ENCODE measurements at places on chromosomes 3 and 15.

- no peak for DNase-seq
Observed at GRCh38 chr3:71512000-71512399, 71.5 kb downstream of the FOXP1 start.

DNA sequence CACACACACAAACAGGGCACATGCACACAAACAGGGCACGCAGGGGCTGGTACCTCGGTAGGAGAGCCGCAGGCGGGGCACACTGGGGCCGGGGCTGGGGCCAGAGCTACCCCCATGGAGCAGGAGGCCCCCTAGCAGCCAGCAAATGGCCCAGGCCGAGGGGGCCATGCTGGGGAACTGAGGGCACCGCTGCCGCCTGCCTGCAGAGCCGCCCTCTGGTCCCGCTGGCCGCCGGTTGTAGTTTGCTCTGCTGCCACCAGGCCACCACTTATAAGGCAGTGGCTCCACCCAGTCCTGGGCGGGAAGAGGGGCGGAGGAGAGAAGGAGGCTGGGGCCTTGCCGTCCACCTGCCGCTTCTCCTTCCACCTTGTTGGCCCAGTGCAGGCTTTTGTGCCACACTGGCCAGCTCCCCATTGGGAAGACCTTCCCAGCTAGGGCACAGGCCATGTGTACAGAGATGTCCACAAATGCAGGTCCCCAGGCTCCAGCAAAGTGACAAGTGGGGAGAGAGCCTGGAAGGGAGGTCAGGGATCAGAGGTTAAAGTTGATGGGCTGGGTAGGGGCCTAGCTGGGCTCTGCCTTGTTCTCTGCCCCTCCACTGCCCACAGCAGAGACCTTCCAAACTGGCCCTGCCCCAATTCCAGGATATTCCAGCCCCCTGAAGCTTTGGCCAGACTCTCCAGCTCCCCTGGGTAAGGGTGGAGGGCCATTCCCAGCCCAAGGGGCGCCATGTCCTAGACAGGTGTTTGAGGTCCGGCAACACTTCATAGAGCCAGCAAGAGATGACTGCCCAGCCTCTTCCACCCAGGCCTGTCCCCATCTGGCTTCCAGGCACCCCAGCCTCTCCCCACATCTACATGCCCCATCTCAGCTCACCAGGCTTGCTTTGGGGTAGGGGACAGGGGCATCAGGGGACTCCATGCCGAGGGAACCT lies at the start of gene SEMA3G:
TSS of gene SEMA3G (minus strand) at position 244 of the 934 bp plus-strand sequence. CDS start at position 168, 76 bp downstream.
- DNase-seq = peak; percentile 22

- no peak for DNase-seq
Observed at GRCh38 chr3:156687023-156687422, 12.6 kb downstream of the TIPARP start.

DNA sequence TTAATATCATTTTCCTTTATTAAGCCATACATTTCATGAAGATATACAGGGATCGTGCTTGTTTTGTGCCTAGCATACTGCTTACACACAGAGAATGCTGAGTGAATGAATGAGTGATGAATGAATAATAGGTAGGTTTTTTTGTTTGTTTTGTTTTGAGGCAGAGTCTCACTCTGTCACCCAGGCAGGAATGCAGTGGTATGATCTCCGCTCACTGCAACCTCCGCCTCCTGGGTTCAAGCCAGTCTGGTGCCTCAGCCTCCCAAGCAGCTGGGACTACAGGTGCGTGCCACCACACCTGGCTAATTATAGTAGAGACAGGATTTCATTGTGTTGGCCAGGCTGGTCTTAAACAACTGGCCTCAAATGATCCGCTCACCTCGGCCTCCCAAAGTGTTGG lies 400.0 kb downstream of the ROBO1 start:
- no peak for DNase-seq

DNA sequence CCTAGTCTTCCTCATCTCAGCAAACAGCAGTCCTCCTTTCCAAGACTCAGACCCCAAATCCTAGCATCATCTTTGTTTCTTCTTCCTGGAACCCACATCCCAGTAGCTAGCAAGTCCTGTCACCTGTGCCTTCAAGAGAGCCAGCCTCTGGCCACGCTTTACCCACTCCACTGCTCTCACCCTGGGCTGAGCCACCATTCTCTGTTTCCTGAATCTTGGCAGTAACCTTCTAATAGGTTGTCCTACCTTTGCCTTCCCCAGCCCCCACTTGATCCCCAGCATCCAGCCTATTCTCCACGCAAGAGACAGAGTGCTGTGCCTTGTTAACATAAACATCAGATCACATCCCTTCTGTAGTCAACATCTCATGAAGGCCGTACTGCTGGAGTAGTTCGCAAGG lies 323.4 kb downstream of the LRTM1 start:
- no peak for DNase-seq

DNA sequence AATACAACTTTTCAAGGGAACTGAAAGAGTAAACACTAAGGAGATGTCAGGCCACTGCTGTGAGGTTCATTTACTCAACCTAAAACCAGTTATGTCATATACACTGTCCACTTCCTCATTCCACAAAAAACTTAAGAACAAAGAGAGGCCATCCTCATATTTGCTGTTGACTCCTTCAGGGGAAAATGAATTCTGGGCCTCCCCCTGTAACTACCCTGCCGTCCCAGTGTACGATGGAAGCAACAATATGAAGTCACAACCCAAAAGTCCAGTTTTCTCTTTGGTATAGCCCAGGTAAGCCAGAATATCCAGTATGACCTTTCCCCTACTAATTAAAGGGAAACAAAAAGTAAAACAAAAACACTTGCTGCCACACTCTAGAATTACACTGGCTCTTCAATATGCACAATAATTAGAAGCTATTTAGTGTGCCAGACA lies 16.2 kb downstream of the CEP152 start:
- DNase-seq = no peak

DNA sequence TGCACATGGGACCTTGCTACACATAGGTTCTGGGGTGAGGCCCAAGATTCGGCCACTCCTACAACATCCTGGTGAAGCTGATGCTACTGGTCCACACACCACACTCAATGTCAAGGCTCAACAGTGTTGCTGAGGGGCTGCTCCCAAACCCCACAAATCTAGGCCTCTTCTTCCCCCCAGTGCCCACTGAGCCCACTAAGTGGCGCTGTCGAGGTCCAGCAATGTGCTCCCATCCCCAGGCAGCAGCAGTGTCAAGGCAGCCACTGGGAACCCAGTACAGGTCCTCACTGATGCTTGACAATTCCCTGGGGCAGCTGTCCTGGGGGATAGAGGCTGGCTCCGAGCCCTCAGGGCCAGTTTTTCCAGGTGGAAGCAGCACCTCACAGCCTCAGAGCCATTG lies 21.5 kb downstream of the SCN5A start:
- DNase-seq = no peak

GRCh38 chr3:102332205-102332604 lies 102.6 kb upstream of the ZPLD1 start:
- DNase-seq = no peak

DNA sequence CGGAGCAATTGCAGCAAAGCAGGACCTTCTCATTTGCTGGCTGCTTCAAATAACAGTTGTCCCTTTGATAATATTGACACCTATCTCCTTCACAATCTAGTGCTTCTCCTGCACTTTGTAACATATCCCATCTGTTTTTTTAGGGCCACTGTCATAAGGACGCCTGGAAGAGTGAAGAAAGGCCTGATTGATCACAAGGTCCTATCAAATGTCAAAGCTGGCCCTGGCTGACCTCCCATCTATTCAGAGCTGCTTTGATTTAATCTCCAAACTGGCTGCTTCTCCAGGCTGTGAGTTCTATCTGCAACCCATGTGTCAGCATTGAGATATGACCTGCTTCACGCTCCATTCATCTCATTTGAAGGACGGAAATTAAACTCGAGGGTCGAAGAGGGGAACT lies 601.2 kb upstream of the KCNMB2 start:
- DNase-seq = no peak

DNA sequence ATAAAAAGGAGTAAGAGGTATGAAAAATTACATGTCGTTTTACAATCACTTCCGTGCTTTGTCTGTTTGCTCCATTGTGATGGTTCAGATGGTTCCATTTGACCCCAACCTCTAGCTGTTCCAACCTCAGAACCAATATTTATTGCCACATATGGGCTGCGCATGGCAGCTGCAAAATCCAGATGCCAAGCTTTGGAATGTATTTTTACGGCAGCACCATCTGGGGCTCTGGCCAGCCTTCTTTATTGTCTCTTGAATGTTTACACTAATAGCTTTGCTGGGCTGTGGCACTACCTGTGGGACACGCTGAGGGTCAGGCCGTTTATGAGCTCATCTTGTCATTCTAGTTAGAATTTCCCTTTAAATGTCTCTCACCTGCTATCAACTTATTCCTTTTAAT lies 219.8 kb downstream of the ROBO2 start:
- peak; percentile 49 for DNase-seq

DNA sequence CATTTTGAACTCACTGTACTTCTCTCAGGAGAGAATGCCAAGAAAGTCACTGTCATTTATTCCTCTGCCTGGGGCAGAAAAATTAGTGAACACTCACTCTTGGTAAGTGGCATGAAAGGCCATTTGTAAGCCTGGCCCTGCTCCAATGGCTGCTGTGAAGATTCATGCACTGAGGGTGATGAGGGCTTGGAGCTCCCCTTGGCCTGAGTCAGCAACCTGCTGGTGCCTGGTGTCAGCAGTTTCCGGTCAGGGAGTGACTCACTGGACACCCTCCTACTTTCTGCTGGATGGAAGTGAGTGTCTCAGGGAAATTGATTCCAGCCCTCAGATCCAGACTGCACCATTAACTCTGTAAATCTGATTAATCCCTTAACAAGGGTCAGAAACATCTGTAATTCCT lies 37.6 kb downstream of the TRA2B start:
- DNase-seq = no peak

GRCh38 chr15:27842526-27842925 lies 256.6 kb downstream of the OCA2 start:
- no peak for DNase-seq

GRCh38 chr3:155026999-155027591 lies 53.0 kb upstream of the MME start:
- no peak for DNase-seq

- no peak for DNase-seq
Observed at GRCh38 chr15:79370716-79371115, 59.8 kb downstream of the TMED3 start.

- no peak for DNase-seq
Observed at GRCh38 chr3:123068601-123069381, 2.0 kb downstream of the PDIA5 start.

DNA sequence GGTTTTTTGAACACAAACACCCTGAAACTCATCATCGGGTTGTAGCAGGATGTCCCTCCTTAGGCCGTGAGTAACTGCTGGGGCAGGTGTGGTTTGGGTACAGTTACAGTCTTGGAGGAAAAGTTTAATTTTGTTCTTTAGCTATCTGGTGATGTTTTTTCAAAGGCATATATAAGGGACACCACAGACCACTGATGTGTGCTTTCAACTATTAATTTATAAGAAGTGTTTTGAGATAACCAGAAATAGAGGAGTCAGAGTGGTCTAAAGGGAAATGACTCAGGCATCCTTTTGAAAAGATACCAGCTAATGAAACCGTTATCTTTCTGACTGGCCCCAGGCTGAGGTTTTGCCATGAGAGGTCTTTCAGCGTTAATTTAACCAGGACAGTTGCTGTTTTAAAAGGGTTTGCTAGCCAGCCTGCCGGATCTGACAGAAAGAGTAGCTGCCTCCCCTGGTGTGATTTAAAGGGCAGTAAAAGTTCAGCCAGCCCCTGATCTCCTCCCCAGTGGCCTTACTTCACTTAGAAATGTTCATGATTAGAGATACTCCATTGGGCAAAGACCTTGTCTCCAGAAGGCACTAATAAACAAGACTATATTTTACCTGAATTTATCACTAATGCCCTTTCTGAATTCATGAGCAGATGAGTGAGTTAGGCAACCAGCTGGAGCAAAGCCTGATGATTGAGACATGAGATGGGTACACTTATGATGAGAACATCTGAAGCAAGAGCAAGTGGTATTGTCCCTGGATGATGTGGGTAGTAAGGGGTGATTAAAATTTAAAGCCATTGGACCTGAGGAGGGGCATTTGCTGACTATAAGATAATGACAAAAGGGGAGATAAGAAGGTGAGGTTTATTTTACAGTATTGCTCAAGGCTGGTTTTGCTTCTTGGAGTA lies 482.5 kb upstream of the TBL1XR1 start:
- no peak for DNase-seq

DNA sequence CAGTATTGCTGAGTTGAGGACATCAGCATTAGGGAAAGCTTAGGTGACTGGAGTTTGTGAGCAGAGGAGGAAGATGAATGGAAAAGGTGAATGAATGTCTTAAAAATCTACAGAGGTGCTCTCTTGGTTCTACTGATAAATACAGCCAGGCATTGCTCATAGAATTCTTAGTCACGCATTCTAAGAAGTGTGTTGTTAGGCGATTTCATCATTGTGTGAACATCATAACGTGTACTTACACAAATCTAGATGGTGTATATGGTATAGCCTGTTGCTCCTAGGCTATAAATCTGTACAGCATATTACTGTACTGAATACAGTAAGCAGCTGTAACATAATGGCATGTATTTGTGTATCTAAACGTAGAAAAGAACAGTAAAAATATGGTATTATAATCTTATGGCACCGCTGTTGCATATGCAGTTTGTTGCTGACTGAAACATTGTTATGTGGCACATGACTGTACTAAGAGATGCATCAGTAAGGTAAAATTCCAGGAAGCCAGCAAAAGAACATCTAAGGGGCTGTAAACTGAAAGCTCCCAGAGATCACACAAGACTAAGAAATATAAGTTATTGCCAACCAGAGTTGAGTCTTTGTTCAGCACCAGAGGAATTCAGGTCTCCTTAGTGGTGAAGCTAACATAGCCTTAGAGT lies 42.9 kb upstream of the ASB14 start:
- DNase-seq = no peak

DNA sequence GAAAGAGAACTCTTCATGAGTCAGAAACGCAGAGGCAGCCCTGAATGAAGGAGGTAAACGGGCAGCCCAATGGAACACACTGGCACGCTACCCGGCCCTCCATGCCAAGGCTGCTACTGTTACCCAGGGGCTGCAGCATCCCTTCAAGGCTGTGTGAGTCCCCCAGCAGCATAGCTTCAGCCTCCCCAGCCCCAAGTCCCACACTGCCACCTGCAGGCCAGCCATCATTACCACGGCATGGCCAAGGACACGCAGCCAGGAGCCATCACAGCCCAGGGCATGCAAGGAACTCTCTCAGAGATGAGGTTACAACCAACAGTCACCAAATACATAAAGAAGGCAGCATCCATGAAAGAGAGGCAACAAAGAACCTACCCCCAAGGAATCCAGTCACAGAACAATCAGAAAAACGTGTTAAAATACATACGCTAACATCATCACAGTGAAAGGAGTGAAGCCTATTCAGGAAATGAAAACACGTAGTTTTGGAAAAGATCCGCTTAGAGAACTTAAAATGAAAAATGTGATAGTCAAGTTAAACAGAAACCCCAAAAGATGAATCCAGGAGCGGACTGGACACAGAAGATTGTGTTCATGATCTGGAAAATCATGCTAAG lies 22.4 kb downstream of the PLA2G4F start:
- peak; percentile 42 for DNase-seq

- no peak for DNase-seq
Observed at GRCh38 chr3:34725774-34726173, 913.6 kb upstream of the ARPP21 start.

DNA sequence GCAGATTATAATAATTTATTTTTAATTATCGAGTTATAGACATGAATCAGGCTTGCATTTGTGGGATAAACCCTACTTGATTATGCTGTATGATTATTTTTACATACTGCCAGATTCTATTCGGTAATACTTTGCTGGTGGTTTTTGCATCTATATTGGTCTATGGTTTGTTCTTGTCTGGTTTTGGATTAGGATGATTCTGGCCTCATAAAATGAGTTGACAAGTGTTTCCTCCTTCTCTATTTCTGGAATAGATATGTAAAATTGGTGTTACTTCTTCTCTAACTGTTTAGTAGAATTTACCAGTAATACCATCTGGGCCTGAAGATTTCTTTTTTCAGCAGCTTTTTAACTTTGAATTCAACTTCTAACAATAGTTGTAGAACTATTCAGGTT lies 33.0 kb upstream of the ACKR4 start:
- DNase-seq = no peak
